ENCODE measurements at places on chromosomes 3 and 15.
A peak's percentile ranks its signal among the peaks of the same experiment; 100 is the strongest.

DNA sequence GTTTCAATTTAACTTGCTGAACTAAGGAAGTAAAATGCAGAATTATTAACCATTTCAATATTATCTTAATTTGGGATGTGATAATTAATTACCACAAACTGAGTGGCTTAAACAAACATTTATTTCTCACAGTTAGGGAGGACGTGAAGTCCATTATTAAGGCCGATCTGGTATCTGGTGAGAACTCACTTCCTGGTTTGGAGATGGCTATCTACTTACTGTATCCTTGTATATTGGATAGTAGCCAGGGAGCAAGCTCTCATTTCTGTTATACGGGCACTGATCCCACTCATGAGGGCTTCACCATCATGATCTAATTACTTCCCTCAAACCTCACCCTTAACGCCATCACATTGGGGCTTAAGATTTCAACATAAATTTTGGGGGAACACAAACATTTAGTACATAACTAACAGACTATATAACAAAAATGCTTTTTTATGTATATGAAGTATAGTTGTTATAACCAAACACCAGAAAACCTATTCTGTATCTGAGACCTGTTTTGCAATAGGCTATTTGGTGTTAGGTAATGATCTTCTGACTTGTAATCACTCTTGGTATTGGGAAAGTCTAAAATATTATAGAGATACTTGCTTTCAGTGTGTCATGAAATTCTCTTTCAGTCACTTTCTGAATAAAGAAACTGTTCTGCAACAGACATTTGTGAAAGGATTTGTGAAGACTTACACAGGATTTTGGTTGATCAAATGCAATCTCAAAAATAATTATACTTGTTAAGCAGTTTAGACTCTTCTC lies 4.7 kb upstream of the KPNA4 start:
- no peak for DNase-seq

DNA sequence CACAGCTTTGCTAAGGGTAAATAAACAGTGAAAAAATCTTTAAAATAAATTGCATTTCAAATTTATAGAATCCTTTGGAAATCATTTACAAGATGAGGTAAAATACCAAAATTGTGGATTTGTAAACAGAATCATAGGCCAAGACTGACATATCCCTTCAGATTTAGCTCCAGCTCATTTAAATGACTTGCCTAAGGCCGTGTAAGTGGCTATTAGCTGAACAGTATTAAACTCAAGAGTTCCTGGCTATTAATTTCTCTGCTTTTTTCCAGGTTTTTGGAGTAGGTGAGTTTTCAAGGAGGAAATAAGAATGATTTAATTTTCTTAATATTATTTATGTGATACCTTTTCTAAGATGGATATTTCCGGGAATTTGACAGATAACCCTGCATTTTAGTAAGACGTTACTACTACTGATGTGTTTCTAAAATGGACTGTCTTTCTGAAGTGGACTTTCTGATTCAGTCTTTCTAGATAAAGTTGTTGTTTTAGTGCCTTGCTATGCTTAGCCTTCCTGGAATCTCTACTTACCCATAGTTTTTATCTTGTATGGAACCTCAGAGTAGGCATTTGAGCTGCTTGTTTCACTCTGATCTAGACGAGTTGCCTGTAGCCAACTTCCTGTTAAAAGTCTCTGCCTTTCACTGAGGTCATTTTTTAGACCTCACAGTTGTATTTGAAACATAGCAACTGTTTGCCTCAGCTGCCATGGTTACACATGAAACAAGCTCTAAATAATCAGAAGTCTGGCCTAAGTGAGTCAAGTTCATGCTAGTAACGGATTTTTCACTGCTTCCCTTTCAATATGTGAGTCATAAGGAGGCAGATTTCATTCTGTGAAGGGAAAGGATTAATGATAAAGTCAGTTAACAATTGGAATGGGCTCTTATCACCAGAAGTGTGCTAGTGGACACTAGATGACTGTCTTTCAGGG lies 127.0 kb downstream of the KLHL25 start:
- DNase-seq, result peak; percentile 87

GRCh38 chr3:46915297-46915822 lies 37.8 kb downstream of the PTH1R start:
- peak; percentile 42 for DNase-seq

DNA sequence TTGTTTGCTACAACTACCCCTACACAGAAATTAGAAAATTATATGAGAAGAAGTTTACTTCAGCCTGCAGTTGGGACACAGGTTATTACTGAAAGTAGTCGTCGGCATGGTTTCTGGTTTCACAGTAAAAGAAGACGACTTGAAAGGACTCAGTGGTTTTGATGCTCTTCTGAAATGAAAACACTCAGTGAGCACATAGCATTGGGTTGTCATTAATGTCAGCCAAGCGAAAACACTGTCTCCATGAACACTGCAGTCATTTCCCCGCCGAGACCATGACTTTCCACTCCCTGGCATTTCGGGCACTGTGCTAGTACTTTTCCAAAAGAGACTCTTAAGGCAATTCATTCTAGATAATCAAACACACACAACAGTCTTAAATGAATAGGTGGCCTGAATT lies 69.2 kb upstream of the ICE2 start:
- DNase-seq, result peak; percentile 86

DNA sequence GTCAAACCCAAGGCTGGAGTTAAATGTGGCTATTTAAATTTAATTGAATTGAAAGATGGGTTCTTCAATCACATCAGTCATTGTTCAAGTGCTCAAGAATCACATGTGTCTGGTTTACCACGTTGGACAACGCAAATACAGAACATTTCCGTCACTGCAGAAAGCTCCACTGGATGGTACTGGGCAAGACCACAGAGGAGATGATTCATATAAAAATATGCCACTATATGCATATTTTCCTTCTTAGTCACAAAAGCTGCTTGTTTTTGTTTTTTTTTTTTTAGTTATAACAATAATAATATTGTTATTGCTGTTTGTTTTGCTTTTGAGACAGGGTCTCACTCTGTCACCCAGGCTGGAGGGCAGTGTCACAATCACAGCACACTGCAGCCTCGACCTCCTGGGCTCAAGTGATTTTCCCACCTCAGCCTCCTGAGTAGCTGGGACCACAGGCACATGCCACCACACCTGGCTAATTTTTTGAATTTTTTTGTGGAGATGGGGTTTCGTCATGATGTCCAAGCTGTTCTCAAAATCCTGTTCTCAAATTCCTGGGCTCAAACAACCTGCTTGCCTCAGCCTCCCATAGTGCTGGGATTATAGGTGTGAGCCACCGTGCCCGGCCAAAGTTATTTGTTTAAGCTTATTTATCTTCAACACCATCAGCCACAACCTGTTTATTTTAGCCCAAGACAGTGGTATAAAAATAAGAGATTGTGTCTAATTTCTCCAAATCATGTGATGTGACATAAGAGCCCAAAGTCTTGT lies 19.4 kb downstream of the RTP3 start:
- peak; percentile 41 for DNase-seq

DNA sequence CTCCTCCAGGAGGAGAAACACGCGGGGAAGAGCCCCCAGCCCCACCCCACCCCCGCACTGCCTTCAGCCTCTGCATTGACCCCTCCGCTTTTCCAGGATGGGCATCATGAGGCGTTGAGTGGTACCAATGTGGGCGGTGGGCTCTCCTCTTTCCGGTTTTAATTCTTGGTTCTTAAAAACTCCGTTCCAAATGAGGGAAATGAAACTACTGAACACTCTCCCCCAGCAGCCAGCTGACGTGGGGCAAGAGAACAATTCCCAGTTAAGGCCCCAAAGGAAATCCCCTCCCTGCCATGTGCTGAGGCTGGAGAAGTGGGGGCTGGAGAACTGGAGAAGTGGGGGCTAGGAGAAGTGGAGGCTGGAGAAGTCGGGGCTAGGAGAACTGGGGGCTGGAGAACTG lies 5.3 kb upstream of the NRROS start:
- no peak for DNase-seq

DNA sequence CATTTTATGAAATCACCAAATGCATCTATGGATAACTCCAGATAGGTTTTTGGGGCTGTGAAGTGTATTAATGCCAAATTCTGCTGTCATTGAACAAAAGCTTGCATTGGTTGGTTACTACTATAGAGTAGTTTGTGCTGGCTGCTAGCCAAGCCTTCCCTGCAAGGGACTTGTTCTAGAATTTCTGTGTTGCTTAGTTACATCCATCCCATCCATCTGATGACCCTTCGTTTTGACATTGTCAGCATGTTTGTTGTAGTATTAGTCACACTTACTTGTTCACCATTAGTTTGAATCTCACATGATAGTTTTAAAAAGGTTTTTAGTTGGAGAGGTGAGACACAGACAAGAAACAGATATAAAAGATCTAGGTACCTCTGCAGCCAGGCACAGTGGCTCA lies 7.0 kb upstream of the NIPA2 start:
- no peak for DNase-seq

DNA sequence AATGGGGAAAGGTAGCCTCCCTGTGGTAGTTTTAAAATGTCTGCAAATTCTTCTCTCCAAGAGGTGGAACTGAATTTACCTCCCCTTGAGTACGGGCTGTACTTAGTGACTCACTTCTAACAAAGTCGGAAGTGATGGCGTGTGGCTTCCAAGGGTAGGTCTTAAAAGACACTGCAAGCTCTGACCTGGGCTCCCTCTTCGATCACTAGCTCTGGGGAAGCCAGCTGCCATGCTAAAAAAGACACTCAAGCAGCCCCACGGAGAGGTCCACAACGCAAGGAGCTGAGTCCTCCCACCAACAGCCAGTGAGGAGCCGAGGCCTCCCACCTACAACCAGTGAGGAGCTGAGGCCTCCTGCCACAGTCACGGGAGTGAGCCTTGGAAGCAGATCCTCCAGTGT lies 122.0 kb upstream of the HACD2 start:
- DNase-seq, result no peak

- no peak for DNase-seq
Measured at GRCh38 chr15:74155766-74156417, 17.6 kb upstream of the ISLR start.

DNA sequence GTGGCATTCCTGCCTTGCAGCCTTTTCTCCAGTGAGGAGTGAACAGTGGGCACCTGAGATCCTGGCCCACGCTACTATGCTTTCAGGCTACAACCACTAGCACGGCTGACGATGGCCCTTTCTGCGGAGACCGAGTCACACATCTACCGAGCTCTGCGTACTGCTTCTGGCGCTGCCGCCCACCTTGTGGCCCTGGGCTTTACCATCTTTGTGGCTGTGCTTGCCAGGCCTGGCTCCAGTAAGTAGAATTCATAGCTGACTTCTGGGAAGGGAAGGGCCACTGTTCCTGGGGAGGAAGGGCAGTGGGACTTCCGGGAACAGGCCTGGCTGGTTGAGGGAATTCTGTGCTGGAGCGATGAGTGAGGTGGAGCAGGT lies 648 bp downstream of the CYB561D2 start:
- no peak for DNase-seq

DNA sequence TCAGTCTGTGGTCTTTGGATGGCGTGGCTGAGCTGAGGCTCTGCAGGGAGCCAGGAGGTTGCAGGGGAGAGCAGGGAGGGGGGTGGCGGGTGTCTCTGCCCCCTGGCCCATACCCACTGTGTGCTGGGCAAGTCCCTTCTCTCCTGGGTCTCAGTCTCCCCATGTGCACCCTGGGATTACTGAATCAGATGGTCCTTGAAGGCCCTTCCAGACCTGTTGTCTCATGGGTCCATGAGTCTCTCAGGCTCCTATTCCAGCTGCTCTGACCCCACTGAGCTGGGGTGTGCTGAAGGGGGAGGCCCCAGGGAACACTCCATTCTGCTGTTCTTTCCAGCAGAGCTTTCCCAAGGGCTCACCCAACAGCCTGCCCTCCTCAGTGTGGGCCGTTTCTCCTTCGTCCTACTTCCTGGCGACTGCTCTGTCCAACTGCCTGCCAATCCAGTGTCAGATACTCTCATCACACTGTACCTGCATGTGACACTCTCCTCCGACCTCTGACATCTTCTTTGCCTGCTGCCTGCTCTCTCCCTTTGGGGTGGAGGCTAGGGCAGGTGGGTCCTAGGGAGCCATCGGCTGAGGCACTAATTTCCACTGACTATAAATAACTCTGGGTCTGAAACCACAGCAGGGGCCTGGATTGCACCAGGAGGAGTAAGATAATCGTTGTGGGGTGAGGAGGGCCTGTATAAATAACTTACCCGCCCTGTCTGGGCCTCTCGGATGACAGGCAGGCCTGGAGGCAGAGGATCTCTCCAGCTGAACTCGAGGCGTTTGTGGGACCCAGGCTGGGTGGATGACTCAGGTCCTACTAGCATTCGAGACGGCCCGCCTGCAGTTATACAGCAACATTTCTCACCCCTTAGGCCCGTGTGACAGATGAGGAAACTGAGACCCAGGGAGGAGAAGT lies 67.1 kb downstream of the ATP2B2 start:
- DNase-seq, result no peak

DNA sequence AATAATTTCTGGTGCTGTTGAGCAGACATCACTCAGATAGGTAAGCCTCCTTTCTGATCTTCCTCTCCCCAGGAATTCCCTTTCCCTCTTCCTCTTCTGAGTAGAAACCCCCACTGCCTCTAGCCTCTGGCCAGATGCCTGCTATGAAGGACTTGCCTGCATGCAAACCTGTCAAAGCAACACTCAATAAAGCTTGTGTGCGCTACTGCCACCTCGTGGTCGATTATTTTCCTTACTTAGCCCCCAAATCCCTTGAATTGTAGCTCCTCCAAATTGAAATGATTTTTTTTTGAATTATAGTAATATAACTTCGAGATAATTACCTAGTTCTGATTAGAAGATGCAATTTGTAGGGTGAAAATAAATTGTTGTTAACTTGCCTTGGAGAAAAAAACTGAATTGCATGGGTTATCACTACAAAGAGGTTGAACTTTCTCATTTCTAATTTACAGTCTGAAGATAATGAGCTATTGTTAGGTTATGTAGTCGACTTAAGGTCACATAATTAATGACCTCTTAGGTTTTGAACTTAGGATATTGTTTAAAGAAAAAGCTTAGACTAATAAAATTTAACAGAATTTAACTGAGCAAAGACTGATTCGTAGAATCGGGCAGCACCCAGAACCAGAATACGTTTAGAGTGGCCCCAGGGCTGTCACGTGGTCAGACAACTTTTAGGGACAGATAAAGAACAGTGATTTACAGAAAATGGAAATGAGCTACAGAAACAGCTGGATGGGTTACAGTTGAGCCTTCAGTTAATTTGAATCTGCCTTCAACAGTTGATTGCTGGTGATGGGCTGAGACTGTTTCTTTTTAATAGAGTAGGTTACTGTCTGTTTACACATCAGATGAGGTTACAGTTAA lies 269.3 kb downstream of the ARPP21 start:
- peak; percentile 37 for DNase-seq

DNA sequence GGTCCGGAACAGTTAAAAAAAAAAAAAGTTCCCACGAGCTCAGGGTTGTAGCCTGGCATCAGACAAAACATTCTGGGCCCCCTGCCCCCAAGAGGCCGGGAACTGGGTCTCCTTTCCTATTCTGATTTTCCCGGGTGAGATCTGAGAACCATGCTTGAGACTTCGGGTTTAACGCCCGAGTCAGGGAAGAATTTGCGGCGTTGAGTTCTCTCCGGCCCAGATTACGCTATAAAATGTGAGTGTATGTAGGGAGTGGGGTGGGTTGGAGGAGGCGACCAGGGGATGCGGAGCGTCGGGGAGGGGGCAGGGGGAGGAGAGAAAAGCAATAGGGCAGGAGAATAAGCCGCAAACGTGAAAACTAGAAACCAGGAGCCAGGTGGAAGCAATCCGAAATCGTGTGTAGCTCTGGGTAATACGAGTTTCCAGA lies 2.7 kb downstream of the ZIC1 start:
- no peak for DNase-seq
